Heart left ventricle (tissue), 16 donors: ENCODE measurements at places on chromosomes 4 and X. TPM values are rescaled to one million over a fixed set of nuclear protein-coding genes. Genes with fewer than 3 reads are reported as not detected.

- DNase-seq = no peak
Observed at GRCh38 chr4:80261989-80262600, 4.4 kb upstream of the FGF5 start.

DNA sequence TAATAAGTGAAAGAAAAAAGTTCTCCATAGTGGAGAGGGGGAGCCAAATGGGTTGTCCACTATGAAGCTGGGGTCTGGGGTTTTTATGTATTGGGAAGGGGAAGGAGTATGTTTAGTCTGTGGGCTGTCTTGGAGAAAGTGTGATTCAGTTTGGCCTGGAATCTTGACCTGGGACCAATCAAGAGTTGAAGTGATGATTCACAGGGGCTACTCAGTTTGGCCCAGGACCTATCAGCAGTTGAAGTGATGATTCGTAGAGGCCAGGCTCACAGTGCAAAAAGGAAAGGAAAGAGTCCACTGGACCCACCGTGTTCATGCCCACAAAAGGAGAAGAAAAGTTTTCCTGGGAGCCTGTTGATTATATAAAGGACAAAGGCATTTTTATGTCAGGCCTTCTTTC is 47.3 kb upstream of the RAB9B start:
- DNase-seq = no peak

- DNase-seq = no peak
Observed at GRCh38 chr4:47209833-47210232, 178.5 kb downstream of the GABRB1 start.

DNA sequence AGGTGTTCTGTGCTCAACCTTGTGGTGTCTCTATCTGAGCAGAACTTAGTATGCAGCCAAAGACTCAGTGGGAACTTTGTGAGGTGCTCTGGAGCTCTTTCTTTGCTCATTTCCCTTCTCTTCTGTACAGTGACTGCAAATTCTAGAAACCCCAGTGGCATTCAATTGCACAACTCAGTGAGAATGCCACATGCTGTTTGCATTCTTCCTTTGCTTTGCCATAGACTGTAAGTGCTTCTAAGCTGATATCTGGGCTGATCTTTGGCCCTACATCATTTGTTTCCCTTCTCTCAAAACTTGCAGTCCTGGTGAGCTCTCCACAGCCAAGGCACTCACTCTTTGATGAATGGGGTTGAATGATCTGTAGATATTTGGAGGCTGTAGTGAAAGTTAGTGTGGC is 7.0 kb downstream of the PNMA3 start:
- DNase-seq = no peak

- DNase-seq = no peak
Observed at GRCh38 chr4:87499403-87500091, 29.6 kb downstream of the SPARCL1 start.

Gene MYOZ2
- polyA plus RNA-seq = 592 TPM

Gene MED12
- 6.2 TPM for polyA plus RNA-seq

Gene NALF2
- polyA plus RNA-seq = 41.6 TPM

Gene PNMA6F
- polyA plus RNA-seq = not detected

Gene GAB3
- 7.2 TPM for polyA plus RNA-seq
